Stimulated activated CD8-positive, alpha-beta memory T cell treated with anti-CD3 and anti-CD28 coated beads, Interleukin-15, amount 100 ng/mL, for 4 hours (primary cell): ENCODE measurements at places on chromosomes 12 and 14.

- peak; percentile 70 for DNase-seq
Measured at GRCh38 chr14:76904740-76905569, 78.7 kb downstream of the LRRC74A start.

DNA sequence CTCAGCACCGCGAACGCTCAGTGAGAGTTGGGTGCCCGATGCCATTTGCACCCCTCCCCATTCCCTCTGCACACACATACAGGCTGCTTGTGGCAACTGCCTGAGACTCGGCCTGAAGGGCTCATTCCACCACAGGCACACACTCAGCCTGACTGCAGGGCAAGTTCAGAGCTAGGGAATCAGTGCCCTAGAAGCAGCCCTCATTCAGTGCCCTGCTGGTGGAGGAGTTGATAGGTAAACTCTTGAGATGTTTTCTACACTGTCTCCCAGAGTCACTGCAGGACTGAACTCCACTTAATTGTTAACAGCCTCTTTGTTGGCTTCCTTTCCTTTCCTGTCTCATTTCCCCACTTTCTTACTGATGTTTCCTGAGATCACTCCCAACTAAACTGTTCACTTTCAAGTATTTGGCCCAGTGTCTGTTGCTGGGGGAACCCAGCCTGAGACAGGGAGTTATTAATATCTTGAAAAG lies 16.9 kb downstream of the PPP1R36 start:
- no peak for DNase-seq

GRCh38 chr14:68085742-68086141 lies 266.2 kb downstream of the RAD51B start:
- DNase-seq = no peak

DNA sequence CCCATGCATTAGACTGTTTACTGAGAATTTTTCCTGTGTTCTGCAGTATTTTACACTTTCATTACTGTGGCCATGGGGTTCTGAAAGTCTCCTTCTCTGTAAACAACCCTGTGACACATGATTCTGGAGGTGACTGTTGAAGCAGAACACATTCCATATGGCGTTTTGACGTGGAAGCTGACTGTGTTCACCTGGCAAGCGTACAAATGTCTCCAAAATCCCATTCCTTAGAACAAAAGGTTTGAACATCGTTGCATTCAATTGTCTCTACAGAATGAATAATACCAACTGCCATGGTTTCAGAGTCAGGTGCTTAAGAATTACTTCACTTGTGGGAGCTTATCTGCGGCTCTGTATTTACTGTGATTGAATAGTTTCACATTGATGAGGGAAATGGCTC lies 485.6 kb upstream of the TMEM132C start:
- no peak for DNase-seq

DNA sequence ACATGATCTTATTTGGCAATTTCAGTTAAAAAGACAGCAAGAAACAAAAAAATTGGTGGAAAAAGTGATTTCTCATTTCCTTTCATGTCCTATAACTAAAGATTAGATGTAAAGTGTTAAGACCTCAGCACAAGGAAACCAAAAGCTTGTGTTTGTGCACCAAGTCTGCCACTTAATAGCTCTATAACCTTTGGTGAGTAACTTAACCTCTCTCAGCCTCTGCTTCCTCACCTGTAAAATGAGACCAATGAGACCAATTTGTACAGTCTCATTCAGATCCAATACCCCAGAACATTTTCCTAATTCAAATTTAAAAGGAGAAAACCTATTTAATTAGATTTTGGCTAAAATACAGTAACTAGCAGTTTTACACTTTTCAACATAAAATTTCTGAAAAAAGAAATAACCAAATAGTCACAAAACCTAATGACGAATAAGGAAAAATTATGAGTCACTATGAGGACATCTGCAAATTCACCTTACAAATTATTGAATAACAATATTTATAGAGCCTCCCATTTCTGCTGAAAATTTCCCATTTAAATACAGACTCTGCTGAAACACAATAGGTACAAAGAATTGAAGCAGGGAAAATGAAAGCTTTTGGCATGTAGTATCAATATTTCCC lies 71.1 kb downstream of the EPS8 start:
- no peak for DNase-seq

DNA sequence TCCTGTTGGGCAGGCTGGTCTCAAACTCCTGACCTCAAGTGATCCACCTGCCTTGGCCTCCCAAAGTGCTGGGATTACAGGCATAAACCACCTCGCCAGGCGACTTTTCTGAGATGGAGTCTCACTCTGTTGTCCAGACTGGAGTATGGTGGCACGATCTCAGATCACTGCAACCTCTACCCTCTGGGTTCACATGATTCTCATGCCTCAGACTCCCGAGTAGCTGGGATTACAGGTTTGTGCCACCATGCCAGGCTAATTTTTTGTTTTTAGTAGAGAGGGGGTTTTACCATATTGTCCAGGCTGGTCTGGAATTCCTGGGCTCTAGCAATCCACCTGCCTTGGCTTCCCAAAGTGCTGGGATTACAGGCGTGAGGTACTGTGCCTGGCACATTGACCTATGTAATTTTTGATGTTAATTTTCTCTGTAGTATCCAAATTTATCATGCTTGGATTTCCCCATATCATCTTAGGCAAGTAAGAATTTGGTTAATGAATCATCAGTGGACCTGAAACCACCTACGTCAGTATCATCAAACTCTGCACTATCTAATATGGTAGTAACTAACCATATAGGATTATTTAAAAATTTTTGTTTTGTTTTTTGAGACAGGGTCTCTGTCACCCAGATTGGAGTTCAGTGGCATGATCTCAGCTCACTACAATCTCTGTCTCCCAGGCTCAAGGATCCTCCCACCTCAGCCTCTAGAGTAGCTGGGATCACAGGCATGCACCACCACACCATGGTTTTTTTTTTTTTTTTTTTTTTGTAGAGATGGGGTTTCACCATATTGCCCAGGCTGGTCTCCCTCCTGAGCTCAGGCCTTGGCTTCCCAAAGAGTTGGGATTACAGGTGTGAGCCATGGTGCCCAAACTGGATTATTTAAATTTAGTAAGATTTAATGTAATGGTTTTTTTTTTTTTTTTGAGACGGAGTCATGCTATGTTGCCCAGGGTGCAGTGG lies 11.9 kb upstream of the ATP5F1B start:
- DNase-seq = no peak

- no peak for DNase-seq
Measured at GRCh38 chr12:49554266-49554665, 13.7 kb downstream of the MCRS1 start.

GRCh38 chr14:73324533-73324932 lies 87.2 kb downstream of the PAPLN start:
- DNase-seq = no peak

- DNase-seq = no peak
Measured at GRCh38 chr12:69701826-69702225, 2.7 kb upstream of the BEST3 start.

DNA sequence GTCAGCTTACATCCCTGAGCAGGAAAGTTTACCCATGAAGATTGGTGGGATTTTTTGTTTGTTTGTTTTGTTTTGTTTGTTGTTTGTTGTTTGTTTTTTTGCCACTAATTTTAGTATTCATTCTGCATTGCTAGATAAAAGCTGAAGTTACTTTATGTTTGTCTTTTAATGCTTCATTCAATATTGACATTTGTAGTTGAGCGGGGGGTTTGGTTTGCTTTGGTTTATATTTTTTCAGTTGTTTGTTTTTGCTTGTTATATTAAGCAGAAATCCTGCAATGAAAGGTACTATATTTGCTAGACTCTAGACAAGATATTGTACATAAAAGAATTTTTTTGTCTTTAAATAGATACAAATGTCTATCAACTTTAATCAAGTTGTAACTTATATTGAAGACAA lies 37.6 kb downstream of the CD9 start:
- DNase-seq = no peak
